ENCODE measurements at places on chromosomes 2 and 18.
A peak's percentile ranks its signal among the peaks of the same experiment; 100 is the strongest.

GRCh38 chr2:24984912-24985311, 13.2 kb upstream of the DNAJC27 start:
- no peak for DNase-seq

DNA sequence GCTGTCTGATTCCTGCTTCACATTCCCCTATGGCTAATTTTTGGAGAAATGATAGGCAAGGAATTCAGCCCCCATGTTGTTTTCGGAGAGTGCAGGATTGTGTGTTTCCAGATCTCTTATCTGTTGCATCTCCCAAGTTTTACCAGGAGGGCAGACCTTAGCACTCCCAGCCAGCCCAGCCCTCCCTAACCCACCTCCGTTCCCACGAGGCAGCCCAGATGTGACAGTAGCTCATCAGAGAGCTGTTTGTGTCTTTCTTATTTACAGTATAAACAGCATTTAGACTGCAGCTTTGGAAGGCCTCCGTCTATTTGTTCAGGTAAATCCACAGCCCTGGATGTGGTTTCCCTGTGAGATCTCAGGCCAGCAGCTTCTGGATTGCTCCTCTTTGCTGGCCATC, 91.6 kb downstream of the THNSL2 start:
- no peak for DNase-seq

DNA sequence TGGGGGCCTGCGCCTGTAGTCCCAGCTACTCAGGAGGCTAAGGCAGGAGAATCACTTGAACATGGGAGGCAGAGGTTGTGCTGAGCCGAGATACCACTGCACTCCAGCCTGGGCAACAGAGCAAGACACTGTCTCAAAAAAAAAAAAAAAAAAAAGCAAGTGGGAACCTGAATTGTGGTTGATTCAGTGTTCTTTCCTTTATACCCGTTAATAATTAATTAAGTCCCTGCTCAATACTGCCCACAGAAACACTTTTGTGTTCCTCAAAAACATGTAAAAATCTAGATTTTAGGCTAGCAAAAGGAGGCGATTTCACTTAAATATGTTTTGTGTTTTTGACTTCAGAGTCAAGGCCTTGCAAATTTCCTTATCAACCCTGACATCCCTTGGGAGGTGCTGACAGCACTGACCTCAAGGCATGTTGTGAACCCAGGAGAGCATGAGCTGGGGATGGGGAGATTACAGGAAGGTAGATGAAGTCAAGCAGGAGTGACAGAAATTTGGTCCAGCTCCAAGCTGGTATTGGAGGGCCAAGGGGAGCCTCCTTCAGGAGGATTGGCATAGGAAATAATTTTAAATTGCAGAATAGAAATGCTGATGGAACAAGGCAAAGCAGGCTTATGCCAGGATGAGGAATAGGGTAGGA, 89.0 kb upstream of the PNPT1 start:
- no peak for DNase-seq

GRCh38 chr2:32572737-32573136, 55.1 kb upstream of the TTC27 start:
- DNase-seq: no peak

DNA sequence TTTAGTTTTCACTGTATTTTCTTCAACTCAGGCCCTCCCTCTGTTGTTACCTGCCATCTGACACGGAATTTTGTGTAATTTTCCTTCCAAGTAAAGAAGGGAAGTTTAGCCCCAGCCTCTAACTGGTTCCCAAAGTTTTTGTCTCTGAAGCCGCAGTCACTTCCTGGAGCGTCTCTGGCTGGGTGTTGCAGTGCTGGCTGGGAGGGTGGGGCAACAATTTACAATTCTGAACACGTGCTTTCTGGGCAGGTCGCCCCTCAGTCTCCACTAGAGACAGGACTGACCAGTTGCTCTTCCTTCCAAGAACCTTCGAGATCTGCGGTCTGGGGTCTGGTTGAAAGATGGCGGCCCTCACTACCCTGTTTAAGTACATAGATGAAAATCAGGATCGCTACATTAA, 3.5 kb downstream of the CNDP2 start:
- peak; percentile 30 for DNase-seq

- peak; percentile 84 for DNase-seq
Measured at GRCh38 chr2:222494104-222494739, 69.9 kb downstream of the SGPP2 start.
